ENCODE measurements at places on chromosomes 6 and 20. TPM values are rescaled to one million over a fixed set of nuclear protein-coding genes. Genes with fewer than 3 reads are reported as not detected.

Gene STK35
- total RNA-seq = 18.5 TPM

Gene LY6G5C
- 6.3 TPM for total RNA-seq

Gene LY6G6D
- total RNA-seq = not detected

Gene TENT5A
- 0.78 TPM for total RNA-seq

Gene BMP7
- total RNA-seq = 0.80 TPM

Gene GRM1
- not detected for total RNA-seq

Gene CALHM4
- not detected for total RNA-seq

Gene TREM2
- total RNA-seq = not detected

Gene PDRG1
- total RNA-seq = 12.7 TPM

Gene BNIP5
- total RNA-seq = not detected

Gene RIMS1
- not detected for total RNA-seq

Gene OR2H2
- total RNA-seq = not detected

Gene FAM209B
- 2.7 TPM for total RNA-seq

Gene EYA4
- not detected for total RNA-seq

Gene COL19A1
- not detected for total RNA-seq

Gene PHACTR2
- 44.8 TPM for total RNA-seq

Gene NFATC2
- 87.5 TPM for total RNA-seq

Gene NOX3
- not detected for total RNA-seq

Gene BIRC7
- not detected for total RNA-seq

Gene REM1
- not detected for total RNA-seq

Gene VPS16
- total RNA-seq = 61.1 TPM

Gene DNAJC5
- total RNA-seq = 58.4 TPM

Gene RAD21L1
- not detected for total RNA-seq

Gene HIVEP1
- 37.4 TPM for total RNA-seq

Gene CLVS2
- total RNA-seq = not detected

Gene ARMH2
- total RNA-seq = 1.6 TPM

Gene MRAP2
- not detected for total RNA-seq

Gene LHFPL5
- total RNA-seq = not detected

Gene TMEM244
- not detected for total RNA-seq

Gene NELFCD
- 73.7 TPM for total RNA-seq

Gene LIME1
- total RNA-seq = 73.8 TPM

Gene DEFB121
- not detected for total RNA-seq

Gene SLC35D3
- total RNA-seq = not detected
